NB4 (cell line): ENCODE measurements at places on chromosomes 16 and 17.

- DNase-seq: no peak
Measured at GRCh38 chr17:78988152-78988551, 8.4 kb upstream of the LGALS3BP start.

DNA sequence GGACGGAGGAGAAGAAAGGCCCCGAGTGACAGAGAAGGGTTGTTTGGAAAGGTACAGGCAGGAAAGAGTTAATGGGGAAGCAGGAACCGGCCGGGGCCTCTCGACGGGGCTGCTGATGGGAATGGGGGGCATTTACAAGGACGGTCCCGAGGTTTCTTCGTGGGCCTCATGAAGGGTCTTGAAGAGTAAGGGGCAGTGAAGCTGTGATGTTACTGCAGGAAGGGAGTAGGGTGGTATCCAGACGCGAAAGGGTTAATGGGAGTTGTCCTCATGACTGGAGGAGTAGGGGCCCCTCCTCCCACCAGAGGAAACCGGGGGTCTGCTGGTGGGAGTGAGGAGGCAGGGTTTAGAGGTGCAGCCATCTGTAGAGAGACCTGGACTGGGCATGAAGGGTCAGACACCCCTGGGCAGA lies 481 bp downstream of the PDK2 start:
- no peak for DNase-seq

GRCh38 chr16:86019446-86020047 lies 120.6 kb downstream of the IRF8 start:
- DNase-seq: peak; percentile 46

GRCh38 chr17:2137342-2138098 lies 82.6 kb downstream of the HIC1 start:
- DNase-seq: peak; percentile 12

GRCh38 chr16:90001761-90002503 lies 17.3 kb downstream of the DBNDD1 start:
- DNase-seq: no peak
